Gastrocnemius medialis (tissue), 4 donors: ENCODE measurements at places on chromosomes 6 and 20. TPM values are rescaled to one million over a fixed set of nuclear protein-coding genes. Genes with fewer than 3 reads are reported as not detected.
A peak's percentile ranks its signal among the peaks of the same experiment; 100 is the strongest.

DNA sequence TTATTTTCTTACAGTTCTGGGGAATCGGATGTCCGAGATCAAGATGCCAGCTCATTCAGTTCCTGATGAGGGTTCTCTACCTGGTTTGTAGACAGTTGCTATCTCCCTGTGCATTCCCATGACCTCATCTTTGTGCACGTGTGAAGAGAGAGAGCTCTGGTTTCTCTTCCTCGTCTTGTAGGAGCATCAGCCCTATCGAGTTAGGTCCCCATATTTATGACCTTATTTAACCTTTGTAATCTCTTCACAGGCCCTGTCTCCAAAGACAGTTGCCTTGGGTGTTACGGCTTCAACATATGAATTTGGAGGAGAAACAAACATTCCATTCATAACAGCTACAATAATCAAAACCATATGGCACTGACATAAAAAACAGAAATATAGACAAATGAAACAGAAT, 455.3 kb downstream of the HACE1 start:
- no peak for DNase-seq

- no peak for DNase-seq
These were observed 51.1 kb upstream of the SSTR4 start for GRCh38 chr20:22984008-22984407.

DNA sequence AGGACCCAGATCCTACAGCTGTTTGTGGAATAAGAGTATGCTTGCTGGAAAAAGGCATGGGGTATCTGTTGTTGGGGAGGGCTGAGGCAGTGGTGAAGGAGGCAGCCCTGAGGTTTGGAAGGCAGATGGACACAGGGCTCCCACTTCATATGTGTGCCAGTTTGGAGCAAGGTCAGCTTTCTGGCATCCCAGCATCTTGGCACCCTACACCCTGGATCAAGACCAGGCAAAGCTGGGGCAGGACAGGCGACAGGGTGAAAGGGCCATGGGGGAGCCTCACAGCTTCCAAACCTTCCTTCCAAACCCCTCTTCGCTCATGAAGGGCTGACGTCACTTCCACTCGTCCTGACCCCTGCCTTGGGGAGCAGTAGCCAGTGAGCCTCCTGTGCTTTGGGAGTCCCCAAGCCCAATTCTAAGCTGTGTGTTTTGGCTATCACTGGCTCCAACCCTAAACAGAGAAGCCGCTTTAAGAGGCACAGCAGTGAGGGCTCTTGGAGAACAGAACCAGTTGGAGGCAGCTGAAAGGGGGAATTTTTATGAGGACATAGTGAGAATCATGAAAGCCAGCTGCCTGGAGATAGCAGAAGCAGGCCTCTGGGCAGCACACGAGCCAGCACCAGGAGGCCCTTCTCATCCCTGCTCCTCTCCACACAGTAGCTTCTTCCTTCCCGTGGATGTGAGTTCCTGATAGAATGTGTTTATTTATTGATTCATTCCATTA, 448.6 kb upstream of the CDH4 start:
- DNase-seq: no peak

Gene THBS2
- total RNA-seq: 3.6 TPM

- peak; percentile 17 for DNase-seq
These were observed 3.3 kb upstream of the MOG start for GRCh38 chr6:29653452-29654038.

DNA sequence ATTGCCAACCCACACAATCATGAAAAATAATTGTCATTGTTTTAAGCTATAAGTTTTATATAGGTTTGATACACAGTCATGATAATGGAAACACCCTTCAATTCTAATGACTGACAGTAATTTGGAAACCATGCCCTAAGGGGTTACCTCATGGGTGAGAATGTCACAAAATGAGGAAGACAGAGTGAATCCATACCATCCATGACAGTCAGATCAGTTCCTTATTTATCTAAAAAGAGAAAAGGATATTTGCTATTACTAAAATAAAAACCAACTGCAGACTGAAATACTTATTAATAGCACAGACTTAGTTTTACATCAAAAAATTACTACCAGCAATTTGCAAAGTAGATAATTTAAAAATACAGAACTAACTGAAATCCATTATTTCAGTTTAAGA, 437.8 kb downstream of the UTRN start:
- no peak for DNase-seq

Gene MAFB
- total RNA-seq: 17.5 TPM

Gene SCGN
- total RNA-seq: not detected

DNA sequence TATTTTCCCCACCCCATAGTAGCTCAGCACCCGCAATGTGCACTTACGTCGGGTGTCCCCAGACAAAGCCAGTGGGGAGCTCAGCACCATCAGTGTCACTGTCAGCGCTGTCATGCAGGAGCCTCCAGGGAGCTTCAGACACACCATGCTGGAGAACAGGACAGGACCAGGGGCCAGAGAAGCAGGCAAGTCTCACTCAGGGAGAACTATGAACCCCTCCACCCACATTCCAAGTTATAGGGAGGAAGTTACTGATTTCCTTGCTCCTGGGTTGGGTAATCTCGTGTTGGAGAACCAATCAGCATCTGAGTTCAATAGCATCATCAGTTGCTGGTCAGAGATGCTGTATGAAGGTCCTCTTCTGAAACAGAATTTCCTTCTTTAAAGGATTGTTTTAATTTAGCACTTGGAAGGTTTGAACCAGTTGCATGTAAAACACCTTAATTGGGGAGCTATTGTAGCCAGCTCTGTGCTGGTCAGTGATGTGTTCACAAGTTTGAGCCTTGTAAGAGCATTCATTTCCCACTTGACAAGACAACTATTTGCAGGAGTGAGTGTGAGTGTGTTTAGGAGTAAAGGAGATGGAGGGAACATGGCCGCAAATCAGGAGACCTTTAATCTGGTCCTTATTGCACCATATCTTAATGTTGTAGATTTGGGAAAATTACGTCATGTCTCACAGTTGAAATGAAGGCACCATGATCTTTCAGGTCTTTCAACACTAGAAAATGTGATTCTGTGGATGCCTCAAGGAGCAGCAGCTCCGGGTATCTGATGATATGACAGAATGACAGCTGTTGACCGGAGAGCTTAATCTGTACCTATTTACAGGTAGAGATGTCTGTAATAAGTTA, at the start of gene HLA-DRB1:
Gene HLA-DRB1, minus strand, starts transcription at position 253 of the 854 bp plus-strand sequence. Its CDS starts 106 bp downstream, at position 147.
- peak; percentile 20 for DNase-seq

DNA sequence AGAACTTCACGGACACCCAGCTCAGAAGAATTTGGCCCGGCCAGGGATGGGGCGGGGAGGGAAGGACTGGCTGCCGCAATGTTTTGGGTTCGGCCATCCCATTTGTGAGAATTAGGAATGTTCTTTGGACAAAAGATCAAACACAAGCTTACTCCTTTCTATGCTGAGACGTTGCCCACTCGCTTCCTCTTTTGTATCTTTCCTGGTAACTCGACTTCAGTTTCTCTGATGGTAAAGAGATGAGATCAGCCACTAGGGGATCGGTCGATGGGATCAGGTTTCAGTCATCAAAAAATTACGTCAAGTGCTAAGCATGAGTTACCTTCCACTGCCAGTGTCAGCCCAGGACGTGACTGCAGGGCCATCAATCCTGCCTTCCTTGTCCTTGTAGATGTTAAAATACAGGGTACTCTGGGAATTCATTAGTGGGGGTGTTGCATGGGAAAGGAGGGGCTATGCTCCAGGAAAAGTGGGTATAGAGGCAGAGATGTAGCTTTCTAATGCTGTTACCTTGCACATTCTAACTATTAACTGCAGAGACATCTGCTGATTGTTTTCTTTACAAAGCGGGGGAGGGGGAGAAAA, 190.2 kb downstream of the TSHZ2 start:
- peak; percentile 21 for DNase-seq

GRCh38 chr6:11346516-11346915, 114.0 kb upstream of the NEDD9 start:
- no peak for DNase-seq

GRCh38 chr20:2693286-2694007, 867 bp downstream of the EBF4 start:
- no peak for DNase-seq

GRCh38 chr6:9710574-9710973, 704.3 kb downstream of the TFAP2A start:
- no peak for DNase-seq

DNA sequence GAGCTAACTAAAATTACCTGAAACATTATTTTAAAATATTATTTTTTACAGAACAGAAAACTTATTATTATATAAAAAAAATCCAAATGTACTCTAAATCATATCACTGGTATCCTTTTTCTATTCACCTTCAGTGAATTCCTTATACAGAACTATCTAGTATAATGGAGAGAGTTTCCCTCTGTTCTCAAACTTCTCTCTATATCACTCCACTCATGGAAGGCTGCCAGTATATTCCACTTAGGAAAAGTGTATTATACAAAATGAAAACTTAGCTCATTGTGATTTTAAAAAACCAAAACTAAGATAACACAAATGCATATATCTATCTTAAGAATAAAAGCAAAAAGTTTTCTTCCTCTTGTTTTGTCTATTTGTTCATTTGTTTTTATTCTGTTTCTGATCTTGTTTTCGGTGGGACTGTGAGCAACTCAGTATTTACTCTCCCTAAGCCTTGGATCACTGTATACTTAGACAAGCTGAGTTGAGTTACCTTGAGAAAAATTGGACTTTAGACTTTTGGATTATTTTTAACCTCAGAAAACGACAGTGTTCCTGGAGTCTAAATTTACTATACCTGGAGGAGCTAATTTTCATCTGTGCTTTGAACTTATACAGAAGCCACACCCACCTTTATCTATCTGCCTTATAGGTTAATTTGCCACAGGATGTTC, 61.4 kb downstream of the GPR63 start:
- DNase-seq: no peak

Gene CLVS2
- total RNA-seq: 0.20 TPM

Gene TUBB1
- not detected for total RNA-seq

DNA sequence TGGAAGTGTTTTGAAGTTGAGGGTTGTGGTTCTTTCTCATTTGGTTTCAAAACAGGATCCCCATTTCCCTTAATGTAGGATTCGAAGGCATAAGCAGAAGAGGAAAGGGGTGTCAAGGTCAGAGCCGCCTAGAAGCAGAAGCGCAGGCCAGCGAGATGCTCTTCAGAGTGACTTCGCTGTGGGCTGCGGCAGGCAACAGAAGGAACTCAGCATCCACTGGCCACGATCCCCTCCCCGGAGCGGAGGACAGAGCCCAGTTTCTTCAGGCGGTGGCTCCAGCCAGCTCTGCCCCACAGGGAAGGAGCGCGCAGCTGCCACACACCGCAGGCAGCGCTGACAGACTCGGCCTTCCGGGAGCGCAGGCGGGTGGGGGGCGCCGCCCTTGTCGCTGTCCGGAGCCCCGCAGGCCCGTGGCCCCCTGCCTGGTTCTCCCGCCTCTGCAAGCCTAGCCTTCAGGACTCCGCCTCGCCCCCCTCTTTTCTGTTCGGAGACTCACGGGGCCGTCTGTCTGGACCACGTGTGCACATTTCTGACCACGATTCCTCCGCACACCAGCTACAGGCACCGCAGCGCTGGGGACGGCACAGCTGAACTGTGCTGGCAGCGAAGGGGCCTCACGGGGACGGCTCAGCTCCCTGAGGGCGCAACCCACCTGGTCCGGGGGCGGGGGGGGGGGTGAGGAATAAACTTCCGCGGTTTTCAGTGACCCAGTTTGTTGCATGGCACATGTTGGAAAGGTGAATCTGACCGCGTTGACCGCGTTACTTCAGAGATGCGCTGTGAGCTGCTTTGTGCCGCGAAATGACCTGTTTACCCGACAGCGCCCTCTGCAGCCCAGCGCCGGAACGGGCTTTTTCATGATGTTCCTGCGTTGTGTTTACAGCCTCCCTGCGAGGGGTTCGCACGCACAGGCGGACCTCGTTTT, 26.1 kb downstream of the TTLL2 start:
- no peak for DNase-seq

DNA sequence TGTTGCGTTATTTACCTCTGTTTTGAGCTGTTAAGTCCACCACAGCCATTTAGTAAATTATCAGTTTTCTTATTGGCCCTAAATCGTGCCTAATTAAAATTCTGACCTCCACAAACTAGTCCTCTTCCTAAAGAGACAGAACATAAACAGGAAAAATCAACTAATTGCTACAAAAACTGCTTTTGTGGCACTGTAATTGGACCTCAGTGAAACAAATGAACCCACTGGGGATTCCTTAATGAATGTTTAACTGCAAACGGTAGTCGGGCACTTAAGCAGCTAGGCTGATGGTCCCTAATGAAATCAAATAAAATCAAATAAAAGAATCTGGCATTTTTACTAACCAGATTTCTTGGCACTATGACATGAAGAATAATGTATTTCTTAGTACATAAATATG, 513.4 kb upstream of the SLC35B3 start:
- no peak for DNase-seq

DNA sequence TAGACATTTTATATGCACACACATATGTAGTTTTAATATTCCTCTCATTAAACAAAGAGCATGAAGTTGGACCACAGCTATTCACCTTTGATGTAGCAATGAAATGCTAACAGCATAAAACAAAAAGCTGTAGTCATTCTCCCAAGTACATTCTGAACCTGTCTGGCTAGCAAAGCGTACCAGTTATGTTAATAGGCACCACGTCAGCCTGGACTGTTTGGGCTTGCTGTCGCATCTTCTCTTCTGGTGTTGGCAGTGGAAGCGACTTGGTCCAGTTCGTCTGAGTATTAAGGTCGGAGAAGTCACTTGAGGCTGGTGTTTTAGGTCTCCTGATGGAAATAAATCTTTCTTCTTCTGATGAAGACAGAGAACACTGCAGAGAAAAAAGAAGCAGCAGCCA, 42.8 kb downstream of the HEBP2 start:
- no peak for DNase-seq

Gene DSN1
- total RNA-seq: 5.8 TPM

- no peak for DNase-seq
These were observed 67.9 kb downstream of the BANF2 start for GRCh38 chr20:17767624-17768023.

Gene SNPH
- total RNA-seq: 27.4 TPM

GRCh38 chr6:162532283-162533008, 195.1 kb downstream of the PRKN start:
- DNase-seq: no peak

DNA sequence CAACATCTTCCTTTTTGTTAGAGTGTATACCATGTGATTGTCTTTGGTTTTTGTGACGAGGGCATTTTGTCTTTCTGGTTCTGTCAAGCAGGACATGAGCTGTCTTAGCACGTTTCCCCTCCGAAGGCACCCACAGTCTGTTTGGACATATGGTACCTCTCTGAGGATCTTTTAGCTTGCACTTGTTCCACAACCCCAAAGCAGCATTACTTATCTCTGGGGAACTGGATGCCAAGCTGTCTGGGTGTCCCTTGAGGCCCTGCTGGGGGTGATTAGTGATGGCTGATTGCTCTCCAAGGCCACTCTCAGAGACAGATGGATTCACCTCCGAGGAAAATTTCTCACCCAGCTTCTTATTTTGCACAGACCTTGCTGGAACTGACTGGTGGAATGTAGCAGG, 445.0 kb upstream of the CHD6 start:
- no peak for DNase-seq

- no peak for DNase-seq
These were observed 4.0 kb upstream of the TLDC2 start for GRCh38 chr20:36871640-36872570.

DNA sequence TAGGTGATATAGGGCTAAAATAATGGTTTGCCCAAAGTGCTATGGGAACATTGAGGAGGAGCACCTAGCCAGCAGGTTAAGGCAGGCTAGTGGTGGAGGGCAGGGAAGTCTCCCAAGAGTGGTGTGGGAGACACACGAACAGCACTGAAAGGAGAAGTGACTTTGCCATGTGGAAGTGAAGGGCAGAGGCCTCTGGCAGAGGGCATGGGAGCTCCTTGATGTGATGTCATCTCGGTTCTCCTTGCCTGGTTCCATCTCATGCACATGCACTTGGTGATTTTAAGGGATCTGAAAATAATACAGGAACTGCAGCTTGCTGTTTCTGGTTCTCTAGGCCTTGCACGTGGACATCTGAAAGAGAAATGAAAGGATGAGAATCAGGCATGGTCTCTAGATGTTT, 4.7 kb upstream of the MAP3K4 start:
- DNase-seq: no peak

Gene MYBL2
- total RNA-seq: 0.55 TPM
